Prostate gland (tissue), 2 donors: ENCODE measurements at places on chromosomes 16 and 17. TPM values are rescaled to one million over a fixed set of nuclear protein-coding genes. Genes with fewer than 3 reads are reported as not detected.

DNA sequence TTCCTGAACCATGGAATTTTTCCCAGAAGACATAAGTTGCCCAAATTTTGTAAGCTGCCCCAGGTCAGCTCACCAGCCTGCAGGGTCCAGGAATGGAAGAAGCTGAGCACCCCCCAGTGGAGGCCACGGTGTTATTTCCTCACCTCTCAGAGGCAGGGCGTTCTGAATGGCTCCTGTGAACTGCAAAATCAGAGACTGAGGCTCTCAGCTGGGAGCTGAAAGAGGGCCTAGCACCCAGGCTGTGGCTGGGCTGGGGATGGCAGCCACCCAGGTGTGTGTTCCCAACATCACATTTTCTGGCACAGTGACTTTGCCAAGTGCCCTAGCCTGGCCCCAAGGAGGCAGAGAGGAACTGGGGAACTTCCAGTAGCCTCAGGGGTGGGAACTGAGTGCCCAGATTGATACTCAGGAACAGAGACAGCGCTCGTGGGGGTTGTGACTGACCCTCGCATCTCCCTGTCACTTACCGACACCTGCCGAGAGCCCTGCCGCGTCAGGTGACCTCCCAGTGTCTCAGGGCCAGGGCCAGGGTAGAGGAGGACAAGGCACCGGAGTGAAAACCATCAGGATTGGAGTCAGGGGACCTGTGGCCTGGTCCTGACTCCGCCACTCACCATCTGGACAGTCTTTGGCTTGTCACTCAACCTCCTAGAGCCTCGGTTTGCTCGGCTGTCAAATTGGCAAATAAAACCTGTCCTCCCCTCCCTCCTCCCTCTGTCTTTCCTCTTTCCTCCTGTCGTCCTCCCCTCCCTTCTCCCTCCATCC lies 11.3 kb downstream of the CACNG4 start:
- H3K27me3 ChIP-seq = no peaks in the 10 kb centered on the region
- no peak overlapping the region for H3K27ac ChIP-seq
- no peaks in the 10 kb centered on the region for H3K4me1 ChIP-seq
- DNase-seq = peak; percentile 45
- no peaks in the 10 kb centered on the region for H3K36me3 ChIP-seq
- H3K4me3 ChIP-seq = no peak overlapping the region

GRCh38 chr16:80931801-80932707 lies 74.6 kb downstream of the CMC2 start:
- no peaks in the 10 kb centered on the region for H3K4me1 ChIP-seq
- peak overlapping the region; percentile 38 for H3K4me3 ChIP-seq
- H3K36me3 ChIP-seq = no peaks in the 10 kb centered on the region
- peak overlapping the region; percentile 93 for H3K27ac ChIP-seq
- peak; percentile 74 for DNase-seq
- no peaks in the 10 kb centered on the region for H3K27me3 ChIP-seq

DNA sequence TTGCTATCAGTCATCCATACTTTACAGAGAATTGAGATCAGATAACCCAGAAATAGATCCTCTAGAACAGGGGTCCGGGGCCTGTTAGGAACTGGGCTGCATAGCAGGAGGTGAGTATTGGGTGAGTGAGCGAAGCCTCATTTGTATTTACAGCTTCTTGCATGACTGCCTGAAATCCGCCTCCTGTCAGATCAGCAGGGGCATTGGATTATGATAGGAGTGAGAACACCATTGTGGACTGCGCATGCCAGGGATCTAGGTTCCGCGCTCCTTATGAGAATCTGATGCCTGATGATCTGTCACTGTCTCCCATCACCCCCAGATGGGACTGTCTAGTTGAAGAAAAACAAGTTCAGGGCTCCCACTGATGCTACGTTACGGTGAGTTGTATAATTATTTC lies 13.0 kb upstream of the SCIMP start:
- no peaks in the 10 kb centered on the region for H3K36me3 ChIP-seq
- H3K4me1 ChIP-seq = no peaks in the 10 kb centered on the region
- H3K4me3 ChIP-seq = no peak overlapping the region
- no peaks in the 10 kb centered on the region for H3K27me3 ChIP-seq

GRCh38 chr16:75257886-75258806 lies 6.7 kb upstream of the BCAR1 start:
- H3K27me3 ChIP-seq = no peaks in the 10 kb centered on the region
- no peak overlapping the region for H3K27ac ChIP-seq
- no peaks in the 10 kb centered on the region for H3K36me3 ChIP-seq
- DNase-seq = no peak

- H3K4me1 ChIP-seq = peaks cover 3% of the 10 kb centered on the region
- H3K27me3 ChIP-seq = no peaks in the 10 kb centered on the region
- no peaks in the 10 kb centered on the region for H3K36me3 ChIP-seq
- no peak for DNase-seq
Measured at GRCh38 chr16:69888005-69888590, 63.0 kb upstream of the CLEC18A start.

The PYDC1 gene
- not detected for total RNA-seq

The VMO1 gene
- total RNA-seq = 2.6 TPM

The SLFN14 gene
- not detected for total RNA-seq
